RWPE1 (cell line): ENCODE measurements at places on chromosomes 6 and 20.

DNA sequence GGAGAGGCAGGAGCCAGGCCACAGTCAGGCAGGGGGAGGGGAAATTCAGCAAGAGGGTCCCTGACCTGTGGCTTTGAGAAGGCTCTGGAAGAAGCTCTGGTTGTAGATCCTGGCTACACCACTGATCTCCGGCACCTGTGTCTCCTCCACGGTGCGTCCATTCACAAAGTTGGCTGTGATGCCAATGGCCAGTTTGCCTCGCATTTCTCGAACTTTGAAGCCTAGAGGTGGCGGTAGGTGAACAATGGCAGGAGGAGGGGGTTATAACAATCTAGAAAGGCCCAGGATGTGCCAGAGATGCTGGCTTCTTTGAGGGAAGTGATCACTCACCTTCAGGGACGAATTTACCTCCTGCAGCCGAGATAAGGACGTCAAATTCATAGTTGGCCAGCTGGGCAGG lies 3.4 kb downstream of the MICAL1 start:
- no peak for DNase-seq

- no peak for DNase-seq
Observed at GRCh38 chr6:35051997-35052583, 89.0 kb downstream of the TCP11 start.

- no peak for DNase-seq
Observed at GRCh38 chr20:47544240-47544639, 42.6 kb downstream of the NCOA3 start.

DNA sequence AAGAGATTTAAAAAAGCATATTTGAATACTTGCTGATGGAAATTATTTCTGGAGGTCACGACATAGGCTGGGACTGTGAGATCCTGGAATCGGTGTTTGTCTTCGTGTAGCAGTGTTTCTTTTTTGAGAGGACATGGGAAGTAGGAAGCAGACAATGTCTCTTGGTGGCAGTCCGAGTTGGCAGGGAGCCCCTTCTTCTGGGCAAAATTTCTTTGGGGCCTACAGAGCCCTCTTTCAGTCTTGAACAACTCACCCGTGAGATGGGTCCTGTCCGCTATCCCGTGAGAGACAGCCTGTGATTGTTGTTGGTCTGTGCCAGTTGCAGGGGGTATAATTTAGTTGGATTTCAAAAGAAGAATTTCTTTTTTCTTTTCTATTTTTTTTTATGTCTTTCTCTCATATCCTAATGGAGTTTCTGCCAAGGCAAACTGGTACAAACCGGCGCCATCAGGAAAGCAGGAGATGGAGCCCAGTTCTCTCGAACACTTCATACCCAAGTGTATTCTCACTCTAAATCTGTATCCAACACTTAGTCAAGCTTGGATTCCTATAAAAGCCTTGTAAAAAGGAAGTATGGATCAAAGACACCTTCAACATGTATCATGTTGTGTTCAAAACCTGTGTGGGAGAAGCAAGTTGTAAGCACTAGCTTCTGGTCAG lies 785.1 kb downstream of the MAFB start:
- no peak for DNase-seq

- DNase-seq, result no peak
Observed at GRCh38 chr6:7805850-7806214, 79.9 kb downstream of the BMP6 start.

- DNase-seq, result no peak
Observed at GRCh38 chr6:96795481-96795880, 41.8 kb downstream of the GPR63 start.

DNA sequence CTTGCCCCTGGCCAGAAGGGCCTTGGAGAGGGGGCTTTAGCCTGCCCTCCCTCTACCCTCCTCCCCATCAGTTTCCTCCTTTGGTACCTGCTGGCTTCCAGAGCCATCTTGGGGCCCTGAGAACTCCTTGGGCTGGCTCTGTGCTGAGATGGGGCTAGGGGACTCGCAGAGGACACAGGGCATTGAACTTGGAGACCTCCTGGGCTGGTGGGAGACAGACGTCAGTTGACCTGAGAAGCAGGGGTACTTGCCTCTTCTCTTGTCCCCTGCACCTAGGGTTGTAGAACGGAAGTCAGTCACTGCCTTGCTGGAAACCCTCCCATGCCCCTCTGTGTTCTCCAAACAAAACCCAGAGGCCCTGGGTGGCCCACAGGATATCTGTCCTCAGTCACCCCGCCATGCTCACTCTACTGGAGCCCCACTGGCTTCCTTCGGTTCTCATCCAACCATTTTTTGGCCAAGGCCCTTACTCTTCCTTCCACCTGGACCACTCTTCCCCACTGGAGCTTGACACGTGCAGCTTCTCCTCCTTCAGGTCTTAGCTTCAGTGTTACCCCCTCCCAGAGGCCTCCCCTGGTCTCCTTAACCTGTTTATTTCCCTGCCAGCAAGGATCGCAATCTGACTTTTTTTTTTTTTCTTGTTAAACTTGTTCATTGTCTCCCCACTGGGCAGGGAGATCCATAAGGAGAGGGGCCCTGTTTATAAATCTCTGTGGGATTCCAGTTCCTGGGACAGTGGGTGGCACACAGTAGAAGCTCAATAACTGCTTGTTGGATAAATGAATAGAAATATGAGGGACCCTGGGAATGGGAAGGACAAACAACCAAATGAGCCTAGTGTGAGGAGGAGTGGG lies 971 bp downstream of the RBCK1 start:
- no peak for DNase-seq

- DNase-seq, result no peak
Observed at GRCh38 chr6:68911334-68911733, 276.3 kb downstream of the ADGRB3 start.

- no peak for DNase-seq
Observed at GRCh38 chr6:51788121-51788520, 299.3 kb downstream of the PKHD1 start.

- DNase-seq, result no peak
Observed at GRCh38 chr6:10850728-10851127, 12.4 kb upstream of the MAK start.

DNA sequence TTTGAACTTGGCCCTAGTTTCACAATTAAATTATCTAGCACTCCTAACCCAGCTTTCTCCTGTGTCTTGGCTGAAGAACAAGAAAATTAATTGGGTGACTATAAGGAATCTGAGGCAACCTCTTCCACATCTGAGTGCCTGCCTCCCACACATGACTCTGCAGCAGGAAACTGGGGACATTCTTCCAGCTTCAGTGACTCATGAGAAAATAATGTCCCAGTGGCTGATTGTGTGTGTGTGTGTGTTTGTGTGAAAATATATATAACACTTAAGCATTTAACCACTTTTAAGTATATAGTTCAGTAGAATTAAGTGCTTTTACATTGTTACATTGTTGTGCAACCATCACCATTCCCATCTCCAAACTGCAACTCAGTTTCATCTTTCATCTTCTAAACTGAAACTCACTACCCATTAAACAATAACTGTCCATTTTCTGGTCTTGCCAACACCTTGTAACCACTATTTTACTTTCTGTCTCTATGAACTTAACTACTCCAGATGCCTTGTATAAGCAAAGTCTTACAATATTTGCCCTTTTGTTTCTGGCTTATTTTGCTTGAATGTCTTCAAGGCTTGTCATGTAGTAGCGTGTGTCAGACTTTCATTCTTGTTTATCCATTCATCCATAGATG lies 8.7 kb downstream of the TRIM38 start:
- peak; percentile 34 for DNase-seq

- DNase-seq, result no peak
Observed at GRCh38 chr6:129475477-129476247, 234.3 kb downstream of the ARHGAP18 start.

DNA sequence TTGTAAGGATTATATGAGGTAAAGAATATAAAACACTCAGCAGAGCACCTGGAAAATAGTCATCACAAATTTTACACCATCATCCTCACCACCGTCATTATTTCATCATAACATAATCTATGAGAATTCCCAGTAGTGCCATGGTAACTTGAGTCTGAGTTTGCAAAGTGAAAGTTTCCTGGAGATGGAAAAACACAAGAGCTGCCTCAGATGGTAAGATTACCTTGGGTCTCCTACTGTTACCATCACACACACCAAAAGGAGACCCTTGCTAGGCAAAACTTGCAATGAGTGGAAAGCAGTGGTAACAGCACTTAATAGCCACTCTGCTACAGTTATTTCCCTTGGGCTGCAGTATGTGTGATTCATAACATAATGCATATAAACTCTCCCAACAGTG lies 589.8 kb downstream of the RNF144B start:
- no peak for DNase-seq

DNA sequence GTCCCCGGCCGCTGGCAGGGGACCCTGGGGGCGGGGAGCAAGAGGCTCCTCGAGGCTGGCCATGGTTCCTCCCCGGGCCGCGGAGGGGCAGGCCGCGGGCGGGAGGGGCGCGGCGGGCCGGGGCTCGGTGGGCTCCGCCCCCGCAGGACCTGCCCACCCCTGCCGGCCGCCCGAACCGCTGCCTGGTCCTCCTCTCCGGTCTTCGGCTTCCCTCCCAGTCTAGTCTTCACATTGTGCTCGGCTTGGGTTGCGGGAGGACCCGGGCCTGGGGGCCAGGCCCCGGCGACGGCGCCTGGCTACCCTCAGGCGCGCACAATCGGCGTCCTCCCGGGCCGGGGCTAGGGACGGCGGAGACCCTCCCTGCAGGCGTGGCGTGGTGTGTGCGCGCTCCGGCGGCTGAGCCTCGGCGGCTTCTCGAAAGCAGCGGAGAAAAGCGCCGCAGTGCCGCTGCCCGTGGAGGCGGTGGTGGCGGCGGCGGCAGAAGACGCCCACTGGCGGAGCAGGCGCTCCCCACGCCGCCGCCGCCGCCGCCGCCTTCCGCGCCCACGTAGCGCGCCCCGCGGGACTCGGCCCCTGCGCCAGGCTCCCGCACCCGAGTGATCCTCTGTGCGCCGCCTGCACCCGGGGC lies at the start of gene PDE10A:
Gene PDE10A, minus strand, starts transcription at position 493 of the 628 bp plus-strand sequence. Its CDS starts 430 bp downstream, at position 63.
- DNase-seq, result no peak

- no peak for DNase-seq
Observed at GRCh38 chr20:18956890-18957289, 143.3 kb downstream of the SCP2D1 start.

DNA sequence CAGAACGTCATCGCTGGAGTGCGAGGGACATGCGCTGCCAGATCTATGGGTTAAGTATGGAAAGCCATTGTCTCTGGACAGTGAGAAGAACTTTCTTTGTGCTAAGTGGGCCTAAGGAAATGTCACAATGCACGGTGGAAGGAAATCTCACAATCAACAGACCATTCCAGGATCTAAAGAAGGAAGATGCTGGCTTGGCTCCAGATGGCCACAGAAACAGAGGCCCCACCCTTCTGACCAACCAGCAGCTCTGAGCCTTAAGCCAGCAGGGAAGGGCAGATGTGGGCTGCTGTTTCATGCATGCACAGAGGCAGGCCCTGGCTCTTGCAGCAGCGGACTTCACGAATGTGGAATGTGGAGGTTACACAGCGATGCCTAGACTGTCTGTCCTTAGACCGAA lies 156.3 kb downstream of the SOBP start:
- DNase-seq, result no peak

- DNase-seq, result no peak
Observed at GRCh38 chr20:50054626-50055511, 58.1 kb downstream of the UBE2V1 start.
